Foreskin keratinocyte (primary cell): ENCODE measurements at places on chromosomes 16 and 17.

- no peak for DNase-seq
Observed at GRCh38 chr16:3938843-3939624, 58.5 kb upstream of the CREBBP start.

GRCh38 chr16:48441863-48442279 is 56.7 kb upstream of the SIAH1 start:
- no peak for DNase-seq

- no peak for DNase-seq
Observed at GRCh38 chr17:74190154-74190553, 13.3 kb upstream of the RPL38 start.

- no peak for DNase-seq
Observed at GRCh38 chr16:88131256-88131655, 180.0 kb downstream of the BANP start.

GRCh38 chr16:26212599-26212998 is 520.8 kb downstream of the HS3ST4 start:
- no peak for DNase-seq

DNA sequence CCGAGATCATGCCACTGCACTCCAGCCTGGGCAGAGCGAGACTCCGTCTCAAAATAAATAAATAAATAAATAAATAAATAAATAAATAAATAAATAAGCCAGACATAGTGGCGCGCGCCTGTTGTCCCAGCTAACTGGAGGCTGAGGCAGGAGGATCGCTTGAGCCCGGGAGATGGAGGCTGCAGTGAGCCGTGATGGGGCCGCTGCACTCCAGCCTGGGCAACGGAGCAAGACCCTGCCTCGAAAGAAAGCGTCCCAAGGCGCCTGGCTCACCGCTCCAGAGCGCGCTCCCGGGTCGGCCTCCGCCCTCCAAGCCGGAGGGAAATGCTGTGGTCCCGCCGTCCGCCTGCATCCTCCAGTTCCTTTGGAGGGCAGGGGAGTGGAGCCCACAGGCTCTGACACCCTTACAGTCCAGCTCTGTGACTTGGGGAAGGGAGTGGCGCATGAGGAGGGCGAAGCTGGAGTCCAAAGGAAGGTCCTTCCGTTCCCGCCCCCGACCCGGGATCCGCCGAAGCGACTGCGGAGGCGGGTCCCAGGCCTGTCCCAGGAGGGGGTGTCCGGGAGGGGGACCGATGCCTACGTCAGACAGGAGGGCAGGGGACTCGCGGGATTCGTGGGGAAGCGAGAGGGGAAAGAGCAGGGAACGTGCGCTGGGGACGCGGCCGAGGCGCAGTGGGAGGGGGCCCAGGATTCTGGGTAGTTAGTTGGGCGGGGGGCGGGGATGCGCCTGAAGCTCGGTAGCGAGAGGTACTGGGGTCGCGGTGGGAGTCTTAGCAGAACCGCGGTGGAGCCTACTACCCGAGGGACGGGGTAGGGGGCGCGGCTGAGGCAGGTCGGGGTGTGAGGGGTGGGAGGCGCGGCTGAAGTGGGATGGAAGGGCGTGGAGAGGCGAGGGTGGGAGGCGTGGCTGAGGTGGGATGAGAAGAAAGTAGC is 8.4 kb upstream of the TRPV2 start:
- DNase-seq = no peak

DNA sequence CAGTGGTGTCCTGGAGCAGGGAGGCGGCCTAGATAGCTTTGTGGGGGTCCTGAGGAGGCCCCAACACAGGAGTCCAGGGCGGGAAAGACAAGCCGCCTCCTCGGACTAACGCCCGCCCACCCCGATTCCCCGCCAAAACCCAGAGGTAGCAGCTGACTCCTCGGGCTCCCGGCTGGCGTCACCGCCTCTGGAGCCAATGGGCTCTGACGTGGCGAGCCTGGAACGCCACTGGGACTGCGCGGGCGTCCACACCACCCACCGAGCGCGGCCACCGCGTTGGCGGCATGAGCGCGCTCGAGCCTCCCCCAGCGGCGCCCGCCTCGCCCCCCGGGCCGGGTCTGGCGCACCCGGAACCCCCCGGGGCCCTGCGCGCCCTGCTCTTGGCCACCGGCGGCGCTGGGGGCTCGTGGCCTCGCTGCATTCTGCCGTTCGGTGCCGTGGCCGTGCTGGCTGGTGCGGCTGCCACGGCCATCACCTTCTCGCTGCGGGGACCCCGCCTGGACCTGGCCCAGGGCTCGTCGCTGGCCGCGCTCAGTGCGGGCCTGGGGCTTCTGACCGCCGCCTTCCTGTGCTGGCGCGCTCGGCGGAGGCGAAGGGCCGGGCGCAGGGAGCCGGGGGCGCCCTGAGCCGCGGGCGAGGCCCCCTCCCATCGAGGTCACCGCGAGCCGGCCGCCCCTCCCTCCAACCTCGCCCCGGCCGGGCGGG is 3.4 kb upstream of the NTN3 start:
- DNase-seq = no peak
